ENCODE measurements at places on chromosomes 2 and 18.

GRCh38 chr2:128501006-128501690 lies 182.5 kb upstream of the HS6ST1 start:
- DNase-seq: no peak

GRCh38 chr2:43081131-43081765 lies 145.2 kb downstream of the ZFP36L2 start:
- DNase-seq: no peak

DNA sequence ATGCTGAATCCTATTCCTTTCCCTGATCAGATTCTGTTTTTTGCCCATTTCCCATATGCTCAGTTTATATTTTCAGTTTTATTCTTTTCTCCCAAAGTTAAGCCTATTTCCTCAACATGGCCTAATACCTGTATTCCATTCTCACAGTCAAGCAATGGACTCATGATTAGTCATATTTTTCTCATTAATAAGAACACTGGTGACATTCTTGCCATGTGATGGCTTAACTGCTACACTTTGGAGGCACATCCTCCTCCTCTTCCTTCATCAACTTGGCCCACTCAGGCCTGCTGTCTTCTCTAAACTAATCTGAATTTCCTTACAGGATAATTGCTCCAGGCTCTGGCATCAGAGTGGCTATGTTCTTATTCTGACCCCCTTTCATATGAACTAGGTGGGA lies 679.2 kb downstream of the NYAP2 start:
- no peak for DNase-seq

GRCh38 chr2:241218131-241219029 lies 29.9 kb downstream of the ANO7 start:
- DNase-seq: no peak

GRCh38 chr2:156541229-156541628 lies 105.0 kb downstream of the GPD2 start:
- DNase-seq: no peak

Data from NK-92 treated with Interleukin-12 subunit alpha and Interleukin-12 subunit beta, amount 100 ng/mL, for 24 hours (cell line).